Cerebellar cortex (tissue), 1 donor: ENCODE measurements at places on chromosomes 2 and 18.

GRCh38 chr18:74652392-74652988 is 54.8 kb downstream of the ZNF407 start:
- peak; percentile 51 for DNase-seq

DNA sequence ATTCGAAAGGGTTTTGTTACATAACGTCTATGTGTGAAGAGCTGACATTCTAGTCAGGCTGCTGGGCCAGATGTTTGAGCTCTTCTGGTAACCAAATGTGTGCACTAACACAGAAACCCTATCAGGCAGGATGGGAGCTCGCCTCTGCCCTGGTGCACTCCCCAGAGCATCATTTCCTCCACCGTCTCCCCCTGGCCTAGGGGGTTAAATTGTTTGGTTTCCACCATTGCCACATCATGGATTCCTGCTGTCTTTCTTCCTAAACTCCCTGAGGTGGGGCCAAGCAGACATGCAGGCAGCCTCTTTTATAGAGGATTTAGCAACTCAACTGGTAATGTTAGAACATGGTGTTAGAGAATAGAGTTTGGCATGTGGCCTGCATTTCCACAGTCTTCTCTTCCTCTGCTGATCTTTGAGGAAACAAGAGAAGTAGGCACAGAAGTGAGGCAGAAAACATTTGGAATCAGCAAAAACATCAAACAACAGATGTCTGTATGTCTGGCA is 87.3 kb downstream of the ANTXR1 start:
- no peak for DNase-seq

- DNase-seq, result no peak
Observed at GRCh38 chr2:2707206-2707991, 376.3 kb upstream of the MYT1L start.

GRCh38 chr2:119674711-119675500 is 4.1 kb upstream of the TMEM177 start:
- no peak for DNase-seq

DNA sequence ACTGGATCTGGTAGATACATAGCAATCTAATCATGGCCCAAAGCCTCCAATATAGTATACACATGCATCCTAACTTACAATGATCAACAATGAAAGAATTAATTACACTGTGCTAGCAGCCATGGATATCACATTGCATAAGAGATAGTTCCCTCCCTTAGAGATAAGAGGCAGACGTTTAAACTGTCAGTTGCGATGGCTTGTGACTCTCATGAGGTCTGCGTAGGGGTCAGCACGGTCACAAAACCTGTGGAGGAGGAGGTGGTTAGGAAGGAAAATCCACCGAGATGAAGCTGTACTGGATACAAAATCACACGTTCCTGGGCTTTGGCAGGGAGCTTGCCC is 800 bp upstream of the RALB start:
- DNase-seq, result peak; percentile 22

DNA sequence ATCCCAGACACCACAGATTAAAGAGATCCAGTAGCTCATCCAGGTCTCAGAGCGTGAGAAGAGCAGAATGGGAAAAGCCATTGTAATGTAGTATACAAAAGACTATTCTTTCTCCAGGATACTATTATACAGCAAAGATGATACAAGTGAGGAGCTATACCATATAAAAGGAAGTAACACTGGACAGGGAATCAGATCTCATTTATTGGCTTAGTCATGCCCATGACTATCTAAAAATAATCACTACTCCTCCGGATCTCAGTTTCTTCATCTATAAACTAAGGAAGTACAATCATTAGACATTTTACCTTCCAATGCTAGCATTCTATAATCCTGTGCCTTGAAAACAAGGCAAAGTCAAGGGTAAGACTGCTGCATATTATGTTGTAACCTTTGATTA is 19.4 kb downstream of the KRCC1 start:
- DNase-seq, result no peak

GRCh38 chr18:14947482-14948162 is 199.7 kb downstream of the ANKRD30B start:
- peak; percentile 48 for DNase-seq

- DNase-seq, result no peak
Observed at GRCh38 chr2:118834901-118835745, 12.3 kb downstream of the EN1 start.

- DNase-seq, result no peak
Observed at GRCh38 chr2:236240228-236240990, 23.8 kb downstream of the ASB18 start.

- no peak for DNase-seq
Observed at GRCh38 chr2:9570182-9571060, 14.8 kb upstream of the ADAM17 start.

- no peak for DNase-seq
Observed at GRCh38 chr18:31586616-31587015, 5.1 kb upstream of the TTR start.

- DNase-seq, result no peak
Observed at GRCh38 chr18:62735387-62735786, 20.0 kb downstream of the PHLPP1 start.

- DNase-seq, result no peak
Observed at GRCh38 chr2:60710707-60711106, 45.4 kb upstream of the PAPOLG start.

DNA sequence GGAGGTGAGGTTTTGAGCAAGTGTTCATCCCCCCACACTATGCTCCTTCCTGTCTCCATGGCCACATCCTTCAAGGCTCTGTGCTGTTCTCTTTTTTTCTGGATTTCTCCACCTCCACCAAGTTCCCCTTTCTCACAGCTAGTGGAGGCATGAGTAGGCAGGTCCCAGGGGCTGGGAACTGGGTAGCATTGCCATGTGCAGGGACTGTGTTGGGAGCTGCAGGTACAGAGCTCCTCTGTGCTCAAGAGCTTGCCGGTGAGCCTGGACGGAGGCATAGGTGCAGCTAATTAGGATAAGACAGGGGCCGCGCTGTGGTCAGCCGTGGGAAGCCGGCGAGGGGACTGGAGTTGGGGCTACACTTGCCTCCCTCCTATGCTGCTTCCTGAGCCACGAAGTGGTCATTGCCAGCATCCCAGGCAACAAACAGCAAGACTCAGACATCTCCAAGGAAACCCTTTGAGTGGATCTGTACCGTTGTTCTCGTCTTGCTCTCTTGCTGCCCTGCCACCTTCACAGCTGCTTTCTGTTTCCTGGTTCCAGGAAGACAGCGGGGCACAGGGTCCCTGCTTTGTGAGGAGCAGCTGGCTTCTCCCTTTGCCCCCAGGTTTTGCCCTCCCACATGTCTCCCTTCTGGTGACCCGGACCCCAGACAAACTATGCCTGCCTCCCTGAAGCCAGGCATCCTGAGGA is 36.9 kb downstream of the ATOH8 start:
- peak; percentile 26 for DNase-seq

GRCh38 chr2:72981536-72981935 is 64.2 kb downstream of the EMX1 start:
- DNase-seq, result no peak

- DNase-seq, result peak; percentile 73
Observed at GRCh38 chr18:48663931-48664847, 125.4 kb downstream of the CTIF start.

GRCh38 chr2:176794392-176794791 is 418.2 kb upstream of the HNRNPA3 start:
- DNase-seq, result no peak

DNA sequence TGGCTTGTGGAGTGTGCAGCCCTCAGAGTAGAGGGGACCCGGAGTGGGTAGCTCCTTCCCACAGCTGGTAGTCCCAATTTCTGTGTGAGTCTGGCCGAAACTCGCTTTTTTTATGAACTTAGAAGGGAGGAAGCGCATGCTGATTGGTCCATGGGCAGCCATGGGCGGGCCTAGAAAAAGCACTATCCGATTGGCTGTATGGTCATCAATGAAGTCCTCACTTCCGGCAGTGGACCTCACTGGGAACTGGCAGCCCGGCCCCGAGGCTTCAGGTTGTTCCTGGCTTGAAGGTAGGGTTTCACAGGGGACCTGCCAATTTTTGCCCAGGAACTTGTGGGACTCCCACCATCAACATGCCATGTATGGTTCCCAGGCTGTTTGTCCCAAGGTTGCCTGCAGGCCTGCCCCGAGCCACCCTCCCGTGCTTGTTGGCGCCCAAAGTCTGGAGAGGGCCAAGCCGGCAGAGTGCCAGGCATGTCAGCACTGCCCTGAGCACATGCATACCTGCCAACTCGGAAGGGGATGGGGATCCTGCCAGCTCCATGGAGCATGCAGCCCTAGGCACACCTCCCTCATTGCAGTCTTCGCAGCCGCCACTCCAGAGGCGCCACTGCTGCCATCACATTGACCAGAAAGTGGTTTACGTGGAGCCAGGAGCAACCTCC is 98.5 kb downstream of the ATP9B start:
- DNase-seq, result peak; percentile 77

GRCh38 chr18:39460136-39460535 is 1894.5 kb upstream of the CELF4 start:
- DNase-seq, result no peak

GRCh38 chr2:161662373-161662772 is 38.2 kb downstream of the SLC4A10 start:
- no peak for DNase-seq

GRCh38 chr2:230932556-230933511 is 7.8 kb upstream of the GPR55 start:
- no peak for DNase-seq

DNA sequence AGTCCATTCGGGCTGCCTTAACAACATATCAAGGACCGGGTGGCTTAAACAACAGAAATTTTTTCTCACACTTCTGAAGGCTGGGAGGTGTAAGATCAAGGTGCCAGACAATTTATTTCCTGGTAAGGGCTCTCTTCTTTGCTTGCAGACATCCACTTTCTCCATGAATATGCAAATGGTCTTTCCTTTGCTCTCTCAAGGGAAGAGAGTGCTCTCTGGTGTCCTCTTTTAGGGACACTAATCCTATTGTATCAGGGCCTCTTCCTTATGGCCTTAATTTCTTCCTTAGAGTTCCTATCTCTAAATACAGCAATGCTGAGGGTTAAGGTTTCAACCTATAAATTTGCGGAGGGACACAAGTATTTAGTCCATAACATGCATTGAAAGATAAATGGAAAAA is 770.8 kb downstream of the DSC3 start:
- DNase-seq, result no peak

DNA sequence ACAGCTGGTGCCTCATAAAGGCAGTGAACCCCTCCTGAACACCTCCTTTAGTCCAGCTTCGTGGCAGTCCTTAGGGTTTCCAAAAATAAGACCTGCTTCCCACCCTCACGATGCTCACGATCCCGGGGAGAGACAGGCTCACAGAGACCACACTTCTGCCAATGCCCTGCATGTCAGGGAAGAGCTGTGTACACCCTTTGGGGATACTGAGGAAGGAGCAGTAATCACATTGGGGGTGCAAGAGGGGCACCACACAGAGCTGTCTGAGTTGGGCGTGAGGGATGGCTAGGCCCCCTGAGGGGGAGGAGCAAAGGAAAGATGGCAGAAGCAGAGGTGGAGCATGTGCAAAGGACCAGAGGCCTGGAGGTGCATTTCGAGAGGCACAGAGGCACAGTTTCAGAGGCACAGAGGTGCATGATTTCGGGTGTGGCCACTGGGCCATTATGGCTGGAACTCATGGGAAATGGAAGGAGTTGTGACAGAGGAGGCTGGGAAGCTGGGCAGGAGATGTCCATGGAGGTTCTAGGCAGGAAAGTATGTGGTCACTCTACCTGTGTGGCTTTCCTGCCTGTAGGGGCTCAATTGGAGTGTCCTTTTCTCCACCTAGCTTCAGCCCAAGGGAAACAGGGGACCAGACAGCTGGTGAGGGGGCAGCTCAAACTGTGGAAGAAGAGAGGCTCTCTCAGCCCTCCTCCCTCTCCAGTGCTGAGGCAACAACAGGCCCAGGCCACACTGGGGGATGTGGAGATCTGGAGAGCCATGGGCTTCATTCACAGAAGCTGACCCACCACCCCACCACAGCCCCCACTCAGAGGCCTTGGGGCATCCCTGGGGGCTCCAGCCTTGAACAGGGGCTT is 115.9 kb downstream of the CAPN13 start:
- no peak for DNase-seq

DNA sequence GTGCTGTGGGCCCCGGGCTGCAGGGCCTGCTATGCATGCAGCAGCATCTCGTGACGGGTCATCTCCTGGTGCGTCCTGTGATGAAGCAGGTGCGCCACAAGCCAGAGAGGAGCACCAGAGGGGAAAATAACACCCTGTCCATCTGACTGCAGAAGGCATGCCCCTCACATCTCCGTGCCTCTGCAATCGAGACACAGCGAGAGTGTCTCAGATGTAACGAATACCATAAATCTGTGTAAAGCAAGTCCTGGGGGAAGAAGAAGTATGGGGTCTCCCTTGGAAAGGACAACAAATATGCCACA is 137.5 kb downstream of the PTGR3 start:
- no peak for DNase-seq

DNA sequence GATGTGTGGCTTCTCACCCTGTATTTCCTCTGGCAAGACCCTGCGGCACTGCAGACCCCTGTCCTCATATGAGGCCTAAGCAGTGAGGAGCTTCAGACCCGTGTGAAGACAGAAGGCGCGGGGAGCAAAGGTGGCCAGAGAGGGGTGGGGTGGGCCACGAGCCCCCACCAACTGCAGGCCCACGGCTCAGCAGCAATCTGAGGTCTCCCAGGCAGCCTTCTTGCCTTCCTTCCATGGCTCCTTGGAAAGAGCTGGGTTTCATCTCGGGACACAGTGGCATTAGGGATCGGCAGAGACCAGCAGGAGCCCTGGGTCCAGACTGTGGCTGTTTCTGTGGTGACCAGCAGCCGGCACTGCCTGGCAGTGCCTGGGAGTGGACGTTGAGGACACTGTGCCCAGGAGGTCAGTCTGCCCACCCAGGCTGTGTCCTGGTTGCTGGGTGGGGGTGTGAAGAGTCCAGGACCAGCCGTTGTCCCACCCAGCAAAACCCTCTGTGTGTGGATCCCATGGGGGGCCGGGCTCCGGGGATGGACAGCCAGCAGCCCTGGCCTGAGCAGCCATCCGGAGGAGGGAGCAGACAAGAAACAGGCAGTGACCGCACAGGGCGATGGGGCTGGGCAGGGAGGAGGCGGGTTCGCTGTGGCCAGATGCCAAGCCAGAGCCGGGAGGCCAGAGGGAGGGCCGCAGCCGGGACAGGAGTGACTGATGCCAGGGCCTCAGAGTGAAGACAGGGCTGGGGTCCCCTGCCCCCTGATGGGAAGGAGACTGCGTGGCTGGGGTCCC is 73.8 kb downstream of the RRM2 start:
- no peak for DNase-seq

DNA sequence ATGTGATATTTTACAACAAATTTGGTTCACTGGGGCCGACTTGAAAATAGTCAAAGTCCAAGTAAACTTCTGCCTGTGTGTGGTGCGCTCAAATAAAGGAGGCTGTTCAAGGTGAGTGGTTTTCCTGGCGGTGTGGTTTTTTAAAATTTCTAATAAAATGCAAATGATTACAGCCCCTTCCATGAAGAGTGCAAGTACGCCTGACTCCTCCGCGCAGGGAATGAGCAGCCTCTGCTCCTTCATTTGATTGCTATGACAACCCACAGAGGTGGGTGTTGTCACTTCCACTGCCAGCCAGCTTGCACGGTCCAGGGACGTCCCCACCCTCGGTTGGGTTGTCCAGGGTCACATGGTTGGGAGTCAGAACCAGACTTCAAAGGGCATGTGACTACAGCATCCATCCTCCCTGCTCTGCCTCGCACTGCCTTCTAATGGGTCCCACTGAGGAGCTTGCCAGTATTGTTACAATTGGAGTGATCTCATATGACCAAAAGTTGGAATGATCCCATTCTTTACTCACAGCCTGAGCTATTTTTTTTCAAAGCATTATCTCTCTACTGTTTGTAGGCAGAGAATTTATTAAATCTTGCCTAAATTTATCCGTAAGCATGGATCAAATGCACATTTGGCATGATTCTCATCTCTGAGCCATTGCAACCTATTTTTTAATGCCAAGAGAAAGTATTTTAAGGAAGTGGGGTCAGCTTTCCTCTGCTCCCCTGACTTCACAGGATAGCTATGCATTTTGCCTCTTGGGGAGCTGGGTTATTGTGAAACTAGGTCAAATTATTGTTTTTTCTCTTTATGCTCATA is 121.3 kb downstream of the AGAP1 start:
- DNase-seq, result no peak
